ENCODE measurements at places on chromosomes 16 and 17.
A peak's percentile ranks its signal among the peaks of the same experiment; 100 is the strongest.

DNA sequence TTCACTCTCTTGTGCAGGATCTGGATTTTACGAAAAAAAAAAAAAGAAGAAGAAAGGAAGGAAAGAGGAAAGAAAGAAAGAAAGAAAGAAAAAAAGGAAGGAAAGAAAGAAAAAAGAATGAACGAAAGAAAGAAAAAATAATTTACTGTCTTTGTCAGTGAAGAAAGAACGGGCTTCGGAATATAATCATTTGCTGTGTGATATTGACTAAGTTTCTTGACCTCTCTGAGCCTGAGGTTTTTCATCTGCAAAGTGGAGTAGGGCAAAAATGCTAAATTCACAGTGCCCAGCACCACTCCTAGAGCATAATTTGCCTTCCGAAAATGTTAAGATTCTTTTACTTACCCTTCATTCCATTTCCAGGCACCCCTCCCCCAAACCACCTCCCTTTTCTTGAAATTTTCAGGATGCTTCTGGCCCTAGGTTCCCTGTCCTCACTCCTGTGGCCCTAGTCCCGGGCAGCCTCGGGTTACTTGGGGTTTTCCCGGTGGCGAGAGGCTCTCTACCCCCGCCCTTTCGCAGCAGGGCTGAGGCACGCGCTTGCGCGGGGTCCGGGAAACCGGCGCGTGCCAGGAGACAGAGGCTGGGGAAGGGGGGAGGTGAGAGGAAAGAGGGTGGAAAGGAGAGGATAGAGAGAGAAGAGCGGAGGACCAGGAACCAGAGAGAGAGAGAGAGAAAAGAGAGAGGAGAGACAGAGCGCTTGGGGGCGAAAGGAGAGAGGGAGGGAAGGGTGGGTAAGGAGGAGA is at the start of gene CNTNAP1:
Gene CNTNAP1 (plus strand): TSS at position 556 of the 746 bp plus-strand sequence. CDS start 299 bp downstream, outside the sequence.
- no peak for DNase-seq

GRCh38 chr17:61368832-61369450 is 30.7 kb upstream of the TBX2 start:
- no peak for DNase-seq

- no peak for DNase-seq
Measured at GRCh38 chr17:57669671-57670529, 75.2 kb downstream of the CCDC182 start.

GRCh38 chr16:10868104-10868595 is 8.9 kb upstream of the CIITA start:
- DNase-seq = no peak

GRCh38 chr16:30958175-30959079 is 873 bp downstream of the SETD1A start:
- peak; percentile 65 for DNase-seq

- DNase-seq = no peak
Measured at GRCh38 chr17:17206913-17207335, 791 bp upstream of the PLD6 start.

GRCh38 chr17:79461041-79461440 is 149.8 kb downstream of the RBFOX3 start:
- no peak for DNase-seq

- DNase-seq = peak; percentile 47
Measured at GRCh38 chr16:27313422-27314160, at the start of gene IL4R. Gene IL4R, plus strand, starts transcription at chr16:27313974. Its CDS starts 26,230 bp downstream, at chr16:27340204.

GRCh38 chr16:9091867-9092281 is 430 bp downstream of the HAPSTR1 start:
- DNase-seq = peak; percentile 64

DNA sequence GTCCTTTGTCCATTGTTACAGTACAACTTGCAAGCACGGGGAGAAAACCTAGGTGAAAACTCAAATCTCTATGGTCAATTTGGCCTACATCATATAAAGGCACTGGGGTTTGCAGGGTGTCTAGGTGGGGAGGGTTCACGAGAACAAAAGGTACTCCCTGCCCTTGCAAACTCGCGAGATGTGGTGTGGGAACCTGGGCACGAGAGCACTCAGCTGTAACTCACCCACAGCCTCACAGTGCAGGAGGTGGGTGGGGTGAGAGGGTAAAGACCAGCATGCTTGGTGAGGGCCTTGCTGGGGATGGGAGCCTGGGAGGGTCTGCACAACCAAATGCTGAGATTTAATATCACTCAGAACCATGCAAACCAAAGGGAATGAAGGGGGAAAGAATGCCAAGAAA is 18.4 kb upstream of the ZNF594 start:
- DNase-seq = no peak

GRCh38 chr16:9821331-9821730 is 360.9 kb downstream of the GRIN2A start:
- DNase-seq = no peak

GRCh38 chr16:27974896-27975540 is 88.5 kb downstream of the GSG1L start:
- no peak for DNase-seq

- DNase-seq = peak; percentile 33
Measured at GRCh38 chr16:8096211-8096610, 494.1 kb downstream of the TMEM114 start.

DNA sequence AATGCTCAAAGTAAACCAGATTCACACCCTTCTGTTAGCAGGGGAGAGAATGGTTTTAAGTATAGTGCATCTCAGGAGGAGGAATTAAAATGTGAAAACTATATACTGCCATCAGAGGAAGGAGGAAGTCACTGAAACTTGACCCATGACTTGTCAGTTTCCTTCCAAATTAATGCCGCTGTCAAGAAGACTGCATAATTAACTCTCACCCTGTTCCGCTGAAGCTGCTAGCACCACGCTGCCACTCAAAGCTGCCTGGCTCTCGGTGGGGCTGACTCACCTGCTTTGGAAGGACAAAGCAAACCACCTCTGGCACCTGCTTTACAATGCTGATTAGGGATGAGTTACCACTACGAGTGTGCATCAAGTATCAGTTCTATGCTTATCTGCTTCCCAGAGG is 37.8 kb upstream of the ULK2 start:
- no peak for DNase-seq

DNA sequence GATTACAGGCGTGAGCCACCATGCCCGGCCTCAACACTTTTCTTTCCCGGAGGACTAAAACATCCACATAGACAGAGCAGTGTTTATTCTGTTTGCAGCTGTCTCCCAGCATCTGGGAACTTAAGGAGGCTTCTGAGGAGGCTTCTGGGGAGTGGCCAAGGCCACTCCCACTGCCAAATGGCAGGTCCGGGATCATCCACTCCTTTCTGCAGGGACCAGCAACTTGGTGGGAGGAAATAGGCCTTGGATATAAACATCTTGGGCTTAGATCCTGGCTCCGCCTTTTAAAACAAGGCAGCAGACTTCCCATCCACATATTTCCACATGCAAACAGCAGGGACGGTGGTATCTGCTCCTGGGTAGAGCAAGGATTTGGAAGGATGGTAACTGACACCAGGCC is 14.1 kb upstream of the SPATA32 start:
- DNase-seq = no peak

DNA sequence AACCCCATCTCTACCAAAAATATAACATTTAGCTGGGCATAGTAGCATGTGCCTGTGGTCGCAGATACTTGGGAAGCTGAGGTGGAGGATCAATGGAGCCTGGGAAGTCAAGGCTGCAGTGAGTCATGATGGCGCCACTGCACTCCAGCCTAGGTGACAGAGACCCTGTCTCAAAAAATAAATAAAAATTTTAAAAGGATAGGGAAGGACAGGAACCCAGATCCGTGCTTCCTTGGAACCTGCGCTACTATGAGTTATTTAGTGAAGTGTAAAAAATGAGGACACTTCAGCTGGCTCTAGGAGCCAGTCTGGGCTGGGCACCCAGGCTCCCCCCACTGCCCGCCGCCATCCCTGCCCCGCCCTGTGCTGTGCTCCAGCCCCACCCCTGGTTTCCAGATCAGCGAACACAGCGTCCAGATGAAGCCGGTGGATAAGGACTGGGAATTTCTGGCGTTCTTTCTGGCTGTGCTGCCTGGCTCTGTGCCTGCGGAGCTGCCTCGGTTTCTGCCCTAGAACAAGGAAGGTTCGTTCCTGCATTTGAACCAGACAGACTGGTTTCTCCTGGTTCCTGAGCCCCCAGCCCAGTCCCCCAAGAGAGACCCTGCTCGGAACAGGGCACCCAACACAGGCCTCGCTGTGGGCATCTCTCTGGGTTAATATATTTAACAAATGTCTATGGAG is 18.5 kb downstream of the PLLP start:
- DNase-seq = peak; percentile 56

DNA sequence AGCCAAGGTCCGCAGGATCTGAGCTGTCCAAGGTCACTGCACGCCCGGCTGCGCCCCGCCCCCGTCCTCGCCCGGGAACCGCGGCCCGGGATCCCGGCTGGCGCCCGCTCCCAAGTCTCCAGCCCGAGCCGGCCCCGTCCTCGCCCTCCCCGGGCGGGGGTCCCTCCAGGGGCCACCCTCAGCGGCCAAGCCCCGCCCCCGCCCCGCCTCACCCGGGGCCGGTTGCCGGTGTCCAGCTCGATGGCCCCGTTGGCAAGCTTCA is 216 bp downstream of the VPS9D1 start:
- peak; percentile 79 for DNase-seq

DNA sequence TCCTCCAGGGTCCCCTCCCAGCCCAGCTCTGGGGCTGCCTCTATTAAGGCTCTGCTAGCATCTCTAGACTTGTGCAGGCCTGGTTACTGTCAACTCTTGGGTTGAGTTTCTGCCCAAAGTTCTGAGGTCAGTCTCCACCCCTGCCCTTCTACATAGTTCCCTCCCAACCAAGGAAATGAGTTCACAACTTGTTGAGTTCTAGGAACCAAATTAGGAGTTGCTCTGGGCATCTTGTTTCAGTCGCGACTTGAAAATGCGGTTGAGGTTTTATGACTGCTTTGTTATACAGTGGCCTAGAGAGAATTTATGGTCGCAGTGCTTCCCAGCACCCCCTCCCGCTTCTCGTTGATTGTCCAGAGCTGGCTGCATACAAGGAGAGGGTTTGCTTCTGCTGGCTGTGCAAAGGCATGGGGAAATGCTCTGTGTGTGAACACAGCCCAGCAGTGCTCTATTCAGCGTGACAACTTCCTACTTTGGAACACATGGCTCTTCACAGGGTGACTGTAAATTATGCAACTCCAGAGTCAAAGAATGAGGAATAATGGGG is 20.2 kb downstream of the GNAO1 start:
- DNase-seq = no peak

DNA sequence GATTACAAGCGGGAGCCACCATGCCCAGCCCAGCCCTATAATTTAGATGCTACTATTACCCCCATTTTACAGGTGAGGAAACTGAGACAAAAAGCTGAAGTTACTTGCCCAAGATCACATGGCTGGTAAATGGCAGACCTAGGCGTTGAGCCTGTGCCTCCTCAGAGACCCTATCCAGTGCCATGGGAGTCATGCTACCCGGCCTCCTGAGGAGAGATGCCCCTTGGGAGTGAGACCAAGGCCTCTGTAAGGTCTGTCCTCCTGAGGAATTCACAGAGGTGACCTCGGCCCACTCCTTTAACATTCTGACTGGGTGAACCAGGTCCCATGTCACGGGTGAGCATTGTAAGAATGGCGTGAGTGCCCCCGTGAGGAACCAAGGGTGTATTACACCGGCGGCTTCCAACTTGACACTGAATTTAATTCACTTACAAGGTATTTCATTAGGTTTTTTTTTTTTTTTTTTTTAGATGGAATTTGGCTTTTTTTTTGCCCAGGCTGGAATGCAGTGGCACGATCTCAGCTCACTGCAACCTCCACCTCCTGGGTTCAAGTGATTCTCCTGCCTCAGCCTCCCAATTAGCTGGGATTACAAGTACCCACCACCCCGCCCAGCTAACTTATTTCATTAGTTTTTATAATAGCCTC is 95.7 kb downstream of the ABCC6 start:
- peak; percentile 85 for DNase-seq

DNA sequence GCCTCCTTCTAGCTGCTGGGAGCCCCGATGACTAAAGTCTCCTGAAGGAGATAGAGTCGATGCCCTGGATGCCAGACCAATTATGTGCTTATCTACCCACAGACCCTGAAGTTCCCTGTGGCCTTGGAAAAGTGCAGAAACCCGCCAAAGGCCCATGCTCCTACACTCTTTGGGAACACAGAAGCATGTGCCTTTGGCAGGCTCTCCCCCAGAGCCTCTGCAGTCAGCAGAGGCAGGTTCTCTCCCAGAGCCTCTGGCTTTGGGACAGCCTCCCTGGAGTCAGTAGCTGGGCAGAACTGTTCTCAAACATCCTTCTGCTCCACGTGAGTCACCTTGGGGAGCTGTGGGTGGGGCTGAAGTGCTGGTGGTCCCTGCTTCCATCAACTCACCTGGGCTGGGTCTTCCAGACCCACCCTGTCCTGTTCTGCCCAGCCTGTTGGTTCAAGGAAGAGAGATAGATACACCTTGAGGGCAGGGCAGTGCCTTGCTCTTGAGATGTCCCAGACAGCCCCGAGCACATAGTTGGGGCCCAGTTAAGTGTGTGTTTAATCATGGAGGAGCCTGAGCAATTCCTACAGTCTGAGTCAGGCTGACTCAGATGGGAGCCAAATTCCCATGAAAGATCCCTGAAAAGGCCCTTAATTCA is 3.2 kb upstream of the CDK5RAP3 start:
- DNase-seq = no peak

DNA sequence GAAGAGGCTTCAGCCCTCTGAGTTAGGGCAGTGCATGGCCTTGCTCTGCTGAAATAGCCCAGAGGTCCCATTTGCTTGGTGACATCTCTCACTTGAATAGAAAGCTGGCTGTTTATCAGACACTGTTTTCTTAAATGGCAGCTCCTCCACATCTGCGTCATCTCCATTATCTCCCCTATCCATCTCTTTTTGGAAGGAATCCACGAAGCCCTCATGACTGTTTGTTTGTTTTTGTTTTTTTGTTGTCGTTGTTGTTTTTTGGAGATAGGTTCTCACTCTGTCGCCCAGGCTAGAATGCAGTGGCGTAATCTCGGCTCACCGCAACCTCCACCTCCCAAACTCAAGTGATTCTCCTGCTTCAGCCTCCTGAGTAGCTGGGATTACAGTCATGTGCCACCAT is 16.6 kb downstream of the NAA60 start:
- no peak for DNase-seq

DNA sequence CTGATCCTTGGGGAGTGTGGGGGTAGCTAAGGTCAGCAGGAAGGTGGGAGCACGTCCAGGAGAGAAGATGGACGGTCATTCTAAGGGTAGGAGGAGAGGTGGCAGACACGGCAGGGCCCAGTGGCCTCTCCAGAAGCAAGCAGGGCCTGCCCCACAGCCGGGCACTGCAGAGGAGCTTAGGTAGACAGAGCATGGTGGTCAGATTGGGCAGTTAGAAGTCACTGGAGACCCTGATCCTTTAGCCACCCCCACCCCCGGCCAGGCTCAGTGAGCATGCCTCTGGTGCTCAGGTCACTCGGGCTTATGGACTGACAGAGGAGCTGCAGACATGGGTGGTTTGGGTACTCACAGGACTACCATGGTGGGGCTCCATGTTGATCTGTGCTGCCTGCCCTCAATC is 26.3 kb downstream of the NLRP1 start:
- DNase-seq = no peak

DNA sequence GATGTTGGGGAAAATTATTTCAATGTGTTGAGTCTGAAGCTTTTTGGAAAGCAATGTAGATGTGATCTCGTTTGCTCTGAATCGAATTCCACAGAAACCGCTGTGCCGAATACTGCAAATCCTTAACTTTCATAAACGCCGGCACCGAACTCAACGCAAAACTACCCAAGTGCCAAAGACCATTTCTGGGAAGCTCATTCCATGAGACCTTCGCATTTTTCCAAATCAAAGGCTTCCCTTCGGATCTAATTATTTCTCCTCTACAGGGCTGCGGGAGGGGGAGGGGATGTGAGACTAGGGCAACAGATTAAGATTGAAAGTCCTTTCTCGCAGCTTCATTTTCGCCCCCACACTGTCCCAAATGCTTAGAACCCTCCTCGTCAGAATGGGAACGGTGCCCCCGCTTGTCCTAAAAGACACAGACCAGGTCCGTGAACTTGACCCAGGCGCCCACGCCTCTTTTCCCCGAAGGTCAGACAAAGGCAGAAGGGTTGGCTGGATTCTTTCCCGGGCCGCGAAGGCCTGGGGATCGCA is 4.0 kb downstream of the PRAC1 start:
- DNase-seq = peak; percentile 85

Measured in eye (tissue), 1 donor.